Right atrium auricular region (tissue), 2 donors: ENCODE measurements at places on chromosomes 4 and X.

- no peak for DNase-seq
Observed at GRCh38 chr4:163536091-163536490, 41.6 kb downstream of the TMA16 start.

- DNase-seq = no peak
Observed at GRCh38 chr4:119648398-119648797, 19.8 kb upstream of the PDE5A start.

- DNase-seq = no peak
Observed at GRCh38 chrX:17707731-17708130, 29.6 kb upstream of the SCML1 start.

GRCh38 chr4:76748649-76749048 lies 149.3 kb downstream of the SOWAHB start:
- no peak for DNase-seq

GRCh38 chrX:83759872-83760271 lies 101.1 kb upstream of the CYLC1 start:
- no peak for DNase-seq

- no peak for DNase-seq
Observed at GRCh38 chrX:151151665-151152267, 24.6 kb upstream of the GPR50 start.

DNA sequence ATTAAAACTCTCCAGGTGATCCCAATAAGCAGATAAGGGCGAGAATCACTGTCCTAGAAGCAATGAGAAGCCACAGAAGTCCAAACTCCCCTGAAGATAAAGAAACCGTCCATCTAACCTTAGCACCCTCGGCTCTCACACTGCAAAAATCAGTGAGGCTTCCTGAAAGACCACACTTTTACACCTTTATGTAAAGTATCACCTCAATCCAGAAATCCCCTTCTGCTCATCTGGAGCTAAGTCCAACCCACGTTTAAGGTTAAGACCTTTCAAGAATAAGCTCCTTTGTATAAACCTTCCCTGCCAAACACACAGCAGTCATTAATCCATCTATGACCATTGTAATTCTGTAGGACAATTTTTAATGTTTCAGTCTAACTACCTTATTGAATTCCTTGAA lies 41.7 kb downstream of the LIN54 start:
- DNase-seq = no peak

GRCh38 chr4:155620637-155621036 lies 46.0 kb upstream of the GUCY1A1 start:
- no peak for DNase-seq

DNA sequence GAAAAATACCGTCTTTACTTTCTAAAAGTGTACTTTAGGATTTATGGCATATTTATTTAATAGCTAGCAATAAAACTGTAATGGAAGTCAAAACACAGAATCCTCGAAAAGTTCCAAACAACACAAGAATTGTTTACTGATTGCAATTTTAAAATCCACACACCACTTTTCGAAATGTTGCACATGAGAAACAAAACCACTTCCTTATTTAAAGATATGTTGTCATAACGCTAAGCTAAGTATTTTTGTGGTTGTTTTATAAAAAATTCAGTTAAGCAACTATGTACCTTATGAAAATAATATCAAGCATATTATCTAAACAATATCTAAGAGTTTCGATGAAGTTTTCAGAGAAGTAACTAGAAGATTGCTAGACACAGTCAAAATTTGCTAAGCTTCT lies 344 bp downstream of the TMPRSS11D start:
- no peak for DNase-seq

DNA sequence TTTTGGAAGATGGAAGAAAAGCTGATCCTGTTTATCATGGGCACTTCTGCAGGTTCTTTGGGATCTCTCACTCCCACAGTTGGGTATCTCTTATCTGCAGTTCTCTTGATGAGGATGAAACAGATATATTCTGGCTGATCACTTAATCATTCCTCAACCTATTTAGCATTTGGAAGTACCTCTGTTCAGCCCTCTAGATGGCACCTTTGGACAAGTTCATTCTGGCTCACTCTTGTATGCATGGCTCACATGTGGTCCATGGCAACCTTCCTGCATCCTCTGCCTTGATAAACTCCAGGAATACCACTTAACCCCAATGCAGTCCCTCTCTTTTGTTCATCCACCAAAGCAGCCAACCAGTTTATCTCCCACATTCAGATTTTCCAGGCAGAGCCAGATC lies 74.2 kb downstream of the SMARCA5 start:
- DNase-seq = no peak

- no peak for DNase-seq
Observed at GRCh38 chr4:95610061-95610569, 61.3 kb upstream of the UNC5C start.

DNA sequence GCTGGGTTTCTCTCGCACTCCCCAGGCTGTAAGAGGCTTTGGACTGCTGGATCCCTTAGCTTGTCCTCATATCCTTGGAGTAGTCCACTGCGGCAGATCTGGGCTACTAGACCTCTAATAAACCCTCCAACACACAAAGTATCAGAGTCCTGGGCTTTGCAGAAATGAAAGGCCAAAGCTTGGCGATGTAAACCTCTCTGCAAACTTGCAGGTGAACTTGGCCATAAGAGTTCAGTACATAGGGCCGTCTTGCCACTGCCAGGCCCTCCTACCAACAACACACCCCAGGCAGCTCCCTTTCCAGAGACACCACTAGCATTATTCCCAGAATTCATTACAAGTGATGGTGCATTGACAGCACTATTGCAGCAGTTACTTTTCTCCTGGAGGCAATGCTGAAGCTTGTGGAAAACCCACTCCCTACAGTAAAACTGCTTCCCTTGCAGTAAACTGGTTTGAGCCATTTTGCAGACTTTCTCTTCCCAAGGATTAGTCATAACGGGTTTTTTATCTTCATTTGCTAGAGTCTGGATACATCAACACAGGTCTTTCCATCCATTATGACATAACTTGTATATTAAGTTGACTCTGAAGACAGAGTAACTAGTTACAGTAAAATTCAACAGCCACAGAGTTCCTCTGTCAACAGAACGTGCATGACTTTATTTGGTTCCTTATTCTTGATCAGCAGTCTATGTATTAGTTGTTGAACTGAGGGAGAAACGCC lies 2.4 kb downstream of the ANKRD50 start:
- DNase-seq = no peak
